ENCODE measurements at places on chromosomes 6 and 20.

GRCh38 chr6:133248241-133249001, 7.3 kb downstream of the EYA4 start:
- H3K36me3 ChIP-seq, result no peaks in the 10 kb centered on the region
- DNase-seq, result no peak
- no peak overlapping the region for H3K4me3 ChIP-seq
- peaks cover under 1% of the 10 kb centered on the region for H3K4me1 ChIP-seq
- no peak overlapping the region for H3K27ac ChIP-seq

DNA sequence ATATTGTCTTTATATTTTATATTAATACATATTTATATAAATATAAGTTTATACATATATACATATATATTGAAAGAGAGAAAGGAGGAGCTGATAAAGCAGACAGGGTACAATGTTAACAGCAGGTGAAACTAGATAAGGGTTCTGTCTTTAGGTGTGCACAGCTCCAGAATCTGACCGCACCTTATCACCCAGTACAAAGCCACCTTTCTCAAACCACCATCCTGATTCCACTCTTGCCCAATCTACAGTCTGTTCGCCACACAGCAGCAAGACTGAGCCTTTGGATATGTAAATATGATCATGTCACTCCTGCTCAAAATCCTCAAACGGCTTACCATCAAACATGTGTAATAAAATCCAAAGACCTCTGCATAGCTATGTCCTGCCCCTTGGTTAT, 34.7 kb upstream of the ASCC3 start:
- no peak overlapping the region for H3K4me3 ChIP-seq
- no peaks in the 10 kb centered on the region for H3K36me3 ChIP-seq
- H3K27ac ChIP-seq, result no peak overlapping the region
- no peak for DNase-seq
- no peaks in the 10 kb centered on the region for H3K4me1 ChIP-seq

GRCh38 chr6:139485742-139486475, 111.5 kb upstream of the CITED2 start:
- no peak overlapping the region for H3K4me3 ChIP-seq
- H3K27ac ChIP-seq, result no peak overlapping the region
- DNase-seq, result no peak
- H3K27me3 ChIP-seq, result no peaks in the 10 kb centered on the region

DNA sequence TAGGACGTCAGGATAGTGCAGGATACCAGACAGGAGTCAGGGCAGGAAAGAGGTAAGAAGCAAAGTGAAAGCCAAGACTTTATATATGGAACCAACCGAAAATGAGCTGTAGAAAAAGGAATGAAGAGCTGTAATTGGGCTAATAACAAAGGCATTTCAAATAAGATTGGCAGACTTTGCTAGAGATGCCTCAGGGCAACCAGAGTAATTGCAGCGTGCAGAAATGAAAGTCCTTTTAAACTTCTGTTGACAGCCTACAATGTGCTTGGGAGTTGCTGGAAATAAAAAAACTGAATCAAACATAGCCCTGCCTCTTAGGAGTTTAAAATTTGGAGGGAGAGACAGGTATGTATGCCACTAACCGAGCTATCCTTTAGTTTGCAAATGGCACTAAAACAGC, 56.4 kb upstream of the NKX2-4 start:
- peaks cover 53% of the 10 kb centered on the region for H3K27me3 ChIP-seq
- no peaks in the 10 kb centered on the region for H3K4me1 ChIP-seq
- H3K4me3 ChIP-seq, result no peak overlapping the region
- H3K27ac ChIP-seq, result no peak overlapping the region
- DNase-seq, result no peak
- H3K36me3 ChIP-seq, result no peaks in the 10 kb centered on the region

GRCh38 chr6:29760328-29760727, 37.1 kb downstream of the HLA-F start:
- H3K36me3 ChIP-seq, result no peaks in the 10 kb centered on the region
- no peaks in the 10 kb centered on the region for H3K4me1 ChIP-seq
- no peak for DNase-seq
- no peak overlapping the region for H3K27ac ChIP-seq
- no peak overlapping the region for H3K4me3 ChIP-seq
